ENCODE measurements at places on chromosomes 5 and 9.
A peak's percentile ranks its signal among the peaks of the same experiment; 100 is the strongest.

GRCh38 chr5:4572311-4573100 lies 567.6 kb upstream of the ADAMTS16 start:
- DNase-seq: no peak

GRCh38 chr5:139185589-139185988 lies 12.6 kb downstream of the SIL1 start:
- no peak for DNase-seq

- DNase-seq: no peak
Measured at GRCh38 chr9:134585021-134585561, 56.5 kb upstream of the COL5A1 start.

GRCh38 chr5:83204651-83205050 lies 127.3 kb downstream of the XRCC4 start:
- DNase-seq: no peak

GRCh38 chr5:53116597-53116996 lies 7.0 kb upstream of the MOCS2 start:
- no peak for DNase-seq

DNA sequence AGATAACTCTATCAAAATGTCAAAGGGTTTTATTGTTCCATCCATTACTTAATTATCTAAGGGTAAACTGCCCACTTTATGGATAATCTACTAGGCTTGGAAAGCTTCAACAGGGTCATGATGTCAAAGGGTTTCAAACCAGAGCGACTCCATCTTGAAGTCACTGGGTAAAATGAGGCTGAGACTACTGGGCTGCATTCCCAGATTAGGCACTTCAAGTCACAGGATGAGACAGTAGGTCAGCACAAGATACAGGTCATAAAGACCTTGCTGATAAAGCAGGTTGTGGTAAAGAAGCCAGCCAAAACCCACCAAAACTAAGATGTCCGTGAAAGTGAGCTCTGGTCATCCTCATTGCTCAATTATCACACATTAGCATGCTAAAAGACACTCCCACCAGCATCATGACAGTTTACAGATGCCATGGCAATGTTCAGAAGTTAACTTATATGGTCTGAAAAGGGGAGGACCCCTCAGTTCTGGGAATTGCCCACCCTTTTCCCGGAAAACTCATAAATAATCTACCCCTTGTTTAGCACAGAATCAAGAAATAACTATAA lies 138.6 kb downstream of the GNAQ start:
- no peak for DNase-seq

DNA sequence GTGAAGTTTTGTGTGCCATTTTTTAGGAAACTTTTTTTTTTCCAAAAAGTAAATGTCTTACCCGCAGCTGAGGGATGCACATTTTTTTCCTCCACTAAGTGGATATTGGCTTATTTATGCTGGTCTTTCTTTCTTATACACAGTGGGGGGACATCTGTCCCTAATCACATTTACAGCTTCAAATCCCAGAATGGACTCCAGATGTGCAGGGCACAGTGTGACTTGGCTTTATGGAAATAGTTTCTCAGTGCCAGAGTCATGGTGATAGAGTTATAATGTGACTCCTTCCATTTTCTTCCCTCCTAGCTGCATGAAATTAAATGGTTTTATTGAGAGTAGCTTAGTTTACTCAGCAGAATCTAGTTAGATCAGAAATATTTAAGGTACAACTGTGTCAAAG lies 66.5 kb downstream of the SV2C start:
- DNase-seq: no peak

DNA sequence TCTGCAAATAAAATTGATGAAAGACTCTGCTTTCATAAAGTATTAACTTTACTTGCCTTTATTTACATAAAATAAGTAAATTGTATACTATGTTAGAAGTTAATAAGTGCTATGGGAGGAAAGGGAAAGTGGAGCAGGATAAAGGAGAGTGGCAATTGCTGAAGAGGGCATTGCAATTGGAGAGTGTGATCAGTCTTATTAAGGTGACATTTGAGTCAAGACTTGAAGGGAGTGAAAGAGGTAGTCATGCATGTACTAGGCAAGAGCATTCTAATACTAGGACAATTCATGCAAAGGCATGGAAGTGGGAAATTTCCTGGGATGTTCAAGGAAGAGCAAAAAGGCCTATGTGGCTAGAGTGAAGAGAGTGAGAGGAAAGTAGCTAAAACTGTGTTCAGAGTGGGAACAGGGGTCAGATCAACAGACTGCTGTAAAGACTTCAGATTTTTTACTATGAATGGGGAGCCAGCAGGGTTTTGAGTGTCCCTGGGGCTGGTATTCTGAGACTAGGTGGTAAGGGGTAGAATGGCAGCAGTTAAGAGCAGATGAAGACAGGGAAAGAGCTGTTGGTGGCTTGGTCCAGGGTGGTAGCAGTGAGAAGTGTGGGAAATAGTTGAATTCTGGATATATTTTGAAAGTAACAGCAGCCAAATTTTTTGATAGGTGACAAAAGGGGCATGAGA lies 182.3 kb upstream of the RIOK2 start:
- no peak for DNase-seq

DNA sequence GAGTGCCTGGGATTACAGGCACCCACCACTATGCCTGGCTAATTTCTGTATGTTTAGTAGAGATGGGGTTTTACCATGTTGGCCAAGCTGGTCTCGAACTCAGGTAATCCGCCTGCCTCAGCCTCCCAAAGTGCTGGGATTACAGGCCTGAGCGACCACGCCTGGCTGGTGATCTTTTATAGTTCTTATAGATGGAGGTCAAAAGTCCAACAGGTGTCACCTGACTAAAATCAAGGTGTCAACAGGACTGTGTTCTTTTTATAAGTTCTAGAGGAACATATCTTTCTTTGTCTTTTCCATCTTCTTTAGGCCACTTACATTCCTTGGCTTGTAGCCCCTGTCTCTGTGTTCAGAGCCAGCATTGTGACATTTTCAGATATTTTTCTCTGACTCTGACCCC lies 155.5 kb upstream of the SLC12A2 start:
- no peak for DNase-seq

GRCh38 chr5:134084022-134084565 lies 30.4 kb upstream of the TCF7 start:
- no peak for DNase-seq

- DNase-seq: no peak
Measured at GRCh38 chr5:112049738-112050137, 292.7 kb upstream of the NREP start.

DNA sequence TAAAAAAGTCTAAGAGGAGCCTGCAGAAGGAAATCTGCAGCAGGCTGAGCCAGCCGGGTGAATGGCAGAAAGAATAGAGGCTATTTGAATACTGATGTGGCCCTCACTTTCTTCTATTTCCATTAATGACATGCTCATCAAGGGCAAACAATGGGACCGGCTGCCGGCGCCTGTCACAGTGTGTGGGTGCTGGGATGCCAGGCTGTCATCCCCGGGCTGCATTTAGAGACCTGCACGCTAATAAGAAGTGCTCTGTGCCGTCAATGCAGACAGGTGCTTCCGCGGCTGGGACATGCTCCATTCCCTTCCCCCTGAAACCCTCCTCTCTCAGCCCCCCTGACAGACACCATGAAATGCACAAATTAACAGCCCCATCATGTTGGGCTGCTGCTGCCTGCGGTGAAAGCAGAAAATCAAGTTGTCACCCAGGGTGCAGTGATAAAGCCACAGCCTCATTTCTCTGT lies 217.7 kb upstream of the TBCA start:
- DNase-seq: peak; percentile 66

DNA sequence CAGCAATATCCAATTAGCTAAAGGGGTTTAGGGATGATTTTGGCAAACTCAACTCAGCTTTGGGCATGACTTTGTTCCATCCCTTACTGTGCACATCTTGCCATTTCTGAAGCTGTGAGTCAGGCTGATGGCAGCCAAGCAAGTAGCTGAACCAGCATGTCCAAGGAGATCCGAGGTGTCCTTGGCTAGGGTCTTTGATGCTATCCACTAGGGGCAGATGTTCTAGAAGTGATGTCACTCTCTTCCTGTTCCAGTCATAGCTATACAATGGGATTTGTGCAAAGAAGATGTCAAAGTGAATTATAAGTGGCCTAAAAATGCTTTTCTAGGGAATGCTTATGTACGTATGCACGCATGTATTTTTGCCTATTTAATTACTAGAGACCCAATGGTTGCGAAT lies 160.8 kb upstream of the PAPPA start:
- DNase-seq: no peak

- no peak for DNase-seq
Measured at GRCh38 chr5:95900383-95900958, 61.2 kb downstream of the ELL2 start.

- no peak for DNase-seq
Measured at GRCh38 chr5:150341331-150341730, 16.2 kb upstream of the TCOF1 start.

- DNase-seq: no peak
Measured at GRCh38 chr9:131233556-131233955, 42.8 kb downstream of the FAM78A start.

GRCh38 chr9:20545023-20545622 lies 77.2 kb downstream of the MLLT3 start:
- no peak for DNase-seq

- DNase-seq: no peak
Measured at GRCh38 chr5:150350524-150351344, 6.8 kb upstream of the TCOF1 start.

DNA sequence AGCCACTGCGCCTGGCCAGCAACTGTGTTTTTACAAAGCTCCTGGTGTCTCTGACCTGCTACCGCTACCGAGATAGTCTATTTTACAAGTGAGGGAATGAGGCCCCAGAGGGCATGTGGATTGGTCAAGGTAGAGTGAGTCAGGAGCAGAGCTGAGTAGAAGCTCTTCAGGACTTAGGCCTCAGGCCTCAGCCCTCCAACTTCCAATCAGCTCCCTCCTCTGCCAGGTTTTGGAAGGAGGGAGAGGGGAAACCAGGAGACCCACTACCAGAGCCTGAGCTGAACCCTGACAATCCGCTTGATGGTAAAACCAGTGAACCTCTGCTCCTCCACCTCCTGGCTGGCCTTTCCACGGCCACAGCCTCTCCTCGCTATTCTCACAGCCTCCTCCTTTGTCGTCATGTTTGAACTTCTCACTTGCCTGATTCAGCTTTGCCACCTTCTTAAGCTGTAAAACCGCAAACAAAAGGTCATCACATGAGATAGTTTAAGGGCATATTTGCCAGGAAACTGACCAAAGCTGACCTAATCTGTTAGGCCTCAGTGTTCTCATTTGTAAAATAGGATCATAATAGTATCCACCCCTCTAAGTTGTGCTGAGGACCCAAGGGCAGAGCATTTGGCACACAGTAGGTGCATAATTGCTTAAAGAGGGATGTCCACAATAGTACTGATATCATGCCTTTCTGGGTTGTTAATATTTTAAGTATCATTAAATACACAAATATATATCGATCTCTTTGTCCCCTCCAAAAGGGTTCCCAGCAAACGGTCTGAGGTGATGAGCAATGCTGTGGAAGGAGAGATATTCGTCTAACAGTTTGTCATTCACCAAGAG lies 1.7 kb downstream of the TRAF1 start:
- DNase-seq: no peak

DNA sequence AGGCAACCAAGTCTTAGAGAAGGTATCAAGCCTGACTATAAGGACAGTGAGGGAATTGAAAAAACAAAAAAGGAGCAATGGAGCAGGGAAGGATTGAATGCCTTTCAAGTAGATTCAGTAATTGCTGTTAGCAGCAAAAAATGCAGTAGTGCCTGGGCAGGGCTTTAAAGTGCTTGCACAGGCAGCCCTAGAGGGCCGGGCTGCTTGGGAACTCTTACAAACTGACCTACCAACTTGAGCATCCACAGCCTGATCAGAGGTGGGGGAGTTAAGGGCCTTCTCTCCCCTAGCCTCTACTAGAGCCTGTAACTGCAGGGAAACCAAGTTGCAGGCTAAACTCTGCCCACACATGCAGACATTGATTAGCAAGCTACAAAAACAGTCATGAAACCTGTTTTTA lies 19.4 kb downstream of the FXN start:
- DNase-seq: no peak

DNA sequence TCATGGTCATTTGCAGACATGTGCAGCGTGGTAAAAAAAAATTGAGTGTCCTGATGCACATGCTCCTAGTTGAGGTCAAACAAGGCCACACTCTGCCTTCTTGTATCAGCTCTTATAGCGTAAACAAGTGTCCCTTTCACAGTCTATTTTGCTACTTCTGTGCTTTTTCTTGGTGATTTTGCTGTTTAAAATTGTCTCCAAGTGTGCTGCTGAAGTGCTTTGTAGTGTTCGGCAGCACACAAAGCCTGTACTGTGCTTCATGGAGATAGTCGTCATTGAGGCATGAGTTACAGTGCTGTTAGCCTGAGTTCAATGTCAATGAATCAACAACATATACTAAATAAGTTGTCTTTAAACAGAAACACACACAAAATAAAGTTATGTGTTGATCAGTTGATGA lies 690.4 kb upstream of the MEF2C start:
- DNase-seq: no peak

DNA sequence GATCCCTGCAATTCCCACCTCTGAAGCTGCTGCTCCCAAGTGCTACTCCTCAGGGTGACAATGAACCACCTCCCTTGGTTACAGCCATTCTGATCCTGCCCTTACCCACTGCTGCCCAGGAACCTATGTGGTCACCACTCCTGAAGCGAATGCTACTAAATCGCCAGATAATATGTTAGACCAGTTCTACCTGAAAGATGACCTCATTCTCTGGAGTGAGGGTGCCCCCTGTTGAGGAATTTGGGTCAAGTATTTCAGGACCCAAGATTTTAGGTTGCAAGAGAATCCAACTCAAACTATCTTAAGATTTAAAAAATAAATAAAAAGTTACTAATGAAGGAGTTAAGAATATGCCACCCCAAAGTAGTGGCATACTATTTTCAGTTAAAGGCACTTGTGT lies 5.8 kb upstream of the SNAPC3 start:
- DNase-seq: no peak

GRCh38 chr5:166370928-166371690 lies 1920.3 kb upstream of the WWC1 start:
- no peak for DNase-seq

GRCh38 chr9:133457233-133457632 lies 2.5 kb upstream of the CACFD1 start:
- DNase-seq: no peak

DNA sequence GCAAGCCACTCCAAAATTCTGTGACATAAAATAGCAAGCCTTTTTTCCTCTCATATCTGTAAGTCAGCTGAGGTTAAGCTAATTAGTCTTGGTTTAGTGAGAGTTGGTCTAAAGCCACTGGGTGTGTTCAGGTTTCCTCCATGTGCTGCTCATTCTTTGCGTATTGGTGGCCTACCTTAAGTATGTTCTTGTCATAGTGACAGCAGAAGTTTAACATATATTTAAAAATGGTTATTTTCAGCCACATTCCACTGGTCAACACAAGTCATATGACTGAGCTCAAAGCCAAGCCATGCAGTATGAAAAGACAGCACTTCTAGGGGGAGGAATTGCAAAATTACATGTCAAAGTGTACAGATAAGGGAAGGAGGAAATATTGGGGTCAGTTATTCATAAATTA lies 100.5 kb upstream of the FGF10 start:
- no peak for DNase-seq

GRCh38 chr5:131534974-131535373 lies 100.1 kb downstream of the RAPGEF6 start:
- no peak for DNase-seq

- DNase-seq: no peak
Measured at GRCh38 chr5:158917731-158918130, 182.0 kb downstream of the EBF1 start.

GRCh38 chr9:69970001-69970533 lies 73.6 kb upstream of the MAMDC2 start:
- DNase-seq: no peak

- no peak for DNase-seq
Measured at GRCh38 chr5:43302481-43302880, 10.7 kb downstream of the HMGCS1 start.

- no peak for DNase-seq
Measured at GRCh38 chr9:137370865-137371520, 52.0 kb downstream of the EXD3 start.

- DNase-seq: no peak
Measured at GRCh38 chr5:149727336-149728035, 2.6 kb upstream of the PPARGC1B start.

Measured in NCI-H2107 (cell line).